ENCODE measurements at places on chromosomes 5 and 9.

GRCh38 chr5:149383399-149383798 lies 4.3 kb upstream of the IL17B start:
- no peak for DNase-seq

- DNase-seq = no peak
Observed at GRCh38 chr5:11386398-11386797, 517.8 kb downstream of the CTNND2 start.

DNA sequence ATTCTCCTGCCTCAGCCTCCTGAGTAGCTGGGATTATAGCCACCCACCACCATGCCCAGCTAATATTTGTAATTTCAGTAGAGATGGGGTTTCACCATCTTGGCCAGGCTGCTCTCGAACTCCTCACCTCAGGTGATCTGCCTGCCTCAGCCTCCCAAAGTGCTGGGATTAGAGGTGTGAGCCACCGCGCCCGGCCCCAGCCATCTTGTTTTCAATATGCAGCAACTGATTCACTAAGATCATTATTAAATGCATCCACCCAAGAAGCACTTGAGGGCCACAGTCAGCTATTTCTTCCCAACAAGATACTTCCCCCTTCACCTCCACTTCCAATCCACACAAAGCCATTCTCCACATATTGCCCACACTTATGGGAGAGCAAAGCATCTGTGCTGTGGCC lies 115.8 kb downstream of the BNC2 start:
- DNase-seq = no peak

DNA sequence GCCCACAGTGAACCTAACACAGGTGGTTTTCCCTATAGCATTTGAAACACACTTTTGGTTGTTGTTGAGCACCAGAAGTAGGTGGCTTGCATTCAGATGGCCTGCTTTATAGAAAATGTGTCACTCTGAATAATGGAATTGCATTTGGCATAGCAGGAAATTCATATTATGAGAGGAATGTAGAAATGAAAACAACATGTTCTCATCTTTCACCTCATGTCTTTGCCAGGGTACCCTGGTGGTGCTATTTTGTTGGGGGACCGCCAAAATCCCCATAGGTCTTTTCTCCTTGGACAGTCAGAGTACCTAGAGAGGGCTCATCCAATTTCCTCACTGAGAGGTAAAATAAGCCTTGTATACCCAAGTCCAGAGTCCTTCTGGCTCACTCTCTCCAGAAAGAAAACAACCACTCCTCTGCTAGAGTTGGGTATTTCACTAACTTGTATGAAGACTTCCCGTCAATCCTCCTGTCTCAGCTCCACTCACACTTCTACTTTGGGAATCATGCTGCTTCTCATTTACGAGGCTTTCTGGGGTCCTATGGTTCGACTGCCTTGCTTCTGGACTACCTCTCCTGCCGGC lies 67.4 kb downstream of the MRPS27 start:
- DNase-seq = no peak

- no peak for DNase-seq
Observed at GRCh38 chr9:18699764-18700163, 225.8 kb downstream of the ADAMTSL1 start.

DNA sequence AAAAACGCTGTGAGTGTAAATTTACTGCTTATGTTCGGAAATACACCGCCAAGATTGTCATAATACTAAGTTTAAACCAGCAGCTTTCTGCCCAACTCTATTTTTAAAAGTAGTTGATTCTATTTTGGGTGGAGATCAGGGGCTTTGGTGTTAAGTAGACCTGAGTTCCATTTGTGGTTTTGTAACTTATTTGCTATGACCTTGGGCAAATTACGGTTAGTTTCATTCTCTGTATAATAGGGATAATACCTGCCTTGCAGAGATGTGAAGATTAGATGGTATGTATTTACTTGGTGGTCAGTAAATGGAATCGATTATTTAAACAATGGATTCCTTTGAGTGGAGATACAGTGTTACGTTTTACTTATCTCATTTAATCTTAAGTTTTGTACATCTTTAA lies 1.6 kb downstream of the RAD23B start:
- no peak for DNase-seq

- DNase-seq = no peak
Observed at GRCh38 chr9:1460143-1460769, 410.1 kb downstream of the DMRT2 start.

DNA sequence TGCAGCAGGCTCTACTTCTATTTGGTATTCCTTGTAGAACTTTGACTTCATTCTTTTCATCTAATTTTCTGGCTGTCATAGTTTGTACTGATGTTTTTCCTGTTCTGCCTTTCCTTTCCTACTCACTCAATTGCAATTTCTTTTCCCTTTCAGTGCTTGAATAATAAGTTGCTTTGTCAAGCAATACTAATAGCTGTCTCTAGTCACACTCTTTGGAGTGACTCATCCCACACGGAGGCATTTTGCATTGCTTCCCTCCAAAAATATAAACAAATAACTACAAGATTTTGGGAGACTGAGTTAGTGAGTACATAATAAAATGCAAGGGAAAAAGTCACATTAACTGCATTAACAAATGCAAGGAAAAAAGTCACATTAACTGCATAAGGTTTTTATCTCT lies 465.9 kb downstream of the CDH9 start:
- DNase-seq = no peak

DNA sequence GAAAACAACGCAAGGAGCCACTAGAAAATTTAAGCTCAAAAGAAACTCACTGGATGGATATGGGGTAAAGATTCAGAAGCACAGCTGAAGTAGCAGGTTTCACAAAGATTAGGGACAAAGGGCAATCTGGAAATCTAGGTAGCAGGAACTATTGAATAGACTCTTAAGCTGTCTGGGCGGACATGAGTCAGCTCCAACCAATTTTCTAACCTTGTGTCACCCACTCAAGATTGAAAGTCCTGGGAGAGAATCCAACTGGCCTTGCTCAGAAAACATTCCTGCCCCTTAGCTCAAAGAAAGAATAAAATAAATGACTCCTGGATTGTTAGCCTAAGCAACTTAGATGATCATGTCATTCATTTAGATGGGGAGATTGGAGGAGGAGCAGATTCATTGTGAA lies 69.2 kb downstream of the STK32A start:
- DNase-seq = no peak

- peak; percentile 80 for DNase-seq
Observed at GRCh38 chr5:179803651-179804554, 2.8 kb downstream of the MGAT4B start.

- DNase-seq = peak; percentile 70
Observed at GRCh38 chr5:143826951-143827444, 15.0 kb downstream of the HMHB1 start.

DNA sequence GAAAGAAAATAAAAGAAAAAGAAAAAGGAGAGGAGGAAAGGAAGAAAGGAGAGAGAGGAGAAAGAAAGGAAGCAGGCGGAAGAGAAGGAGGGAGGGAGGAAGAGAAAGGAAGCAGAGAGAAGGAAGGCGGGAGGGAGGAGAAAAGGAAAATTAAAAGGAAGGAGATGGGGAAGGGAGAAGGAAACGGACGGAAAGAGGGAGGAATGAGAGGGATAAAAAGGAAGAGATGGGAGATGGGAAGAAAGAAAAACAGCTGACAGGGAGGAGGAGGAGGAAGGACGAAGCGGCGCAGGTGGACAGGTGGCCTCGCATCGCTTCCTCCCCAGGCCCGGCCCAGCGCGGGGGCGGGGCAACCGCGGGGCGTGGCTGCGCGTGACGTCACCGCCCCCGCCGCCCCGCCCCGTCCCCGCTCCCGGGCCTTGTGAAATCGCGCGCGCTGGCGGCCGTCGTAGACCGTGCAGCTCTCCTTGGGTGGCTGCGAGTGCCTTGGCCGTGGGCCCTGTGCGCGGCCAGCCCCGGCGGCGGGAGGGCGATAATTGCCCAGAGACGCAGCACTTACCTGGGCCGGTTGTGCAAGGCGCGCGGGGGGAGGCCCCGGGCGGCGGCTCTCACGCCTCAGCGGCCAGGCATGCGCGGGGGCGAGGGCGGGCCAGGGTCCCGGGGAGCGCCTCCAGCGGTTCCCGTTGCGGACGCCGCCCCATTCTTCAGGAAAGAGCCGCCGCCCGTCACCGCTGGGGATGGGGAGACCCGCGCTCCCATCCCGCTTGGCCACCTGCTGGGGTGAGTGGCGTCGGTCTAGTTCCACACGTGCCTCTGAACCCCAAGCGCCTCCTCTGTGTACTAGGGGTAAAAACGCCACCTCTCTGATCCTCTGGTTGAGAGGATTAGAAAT lies 49.6 kb upstream of the FOXE1 start:
- DNase-seq = peak; percentile 64

- no peak for DNase-seq
Observed at GRCh38 chr5:169804861-169805260, 167.8 kb downstream of the DOCK2 start.

DNA sequence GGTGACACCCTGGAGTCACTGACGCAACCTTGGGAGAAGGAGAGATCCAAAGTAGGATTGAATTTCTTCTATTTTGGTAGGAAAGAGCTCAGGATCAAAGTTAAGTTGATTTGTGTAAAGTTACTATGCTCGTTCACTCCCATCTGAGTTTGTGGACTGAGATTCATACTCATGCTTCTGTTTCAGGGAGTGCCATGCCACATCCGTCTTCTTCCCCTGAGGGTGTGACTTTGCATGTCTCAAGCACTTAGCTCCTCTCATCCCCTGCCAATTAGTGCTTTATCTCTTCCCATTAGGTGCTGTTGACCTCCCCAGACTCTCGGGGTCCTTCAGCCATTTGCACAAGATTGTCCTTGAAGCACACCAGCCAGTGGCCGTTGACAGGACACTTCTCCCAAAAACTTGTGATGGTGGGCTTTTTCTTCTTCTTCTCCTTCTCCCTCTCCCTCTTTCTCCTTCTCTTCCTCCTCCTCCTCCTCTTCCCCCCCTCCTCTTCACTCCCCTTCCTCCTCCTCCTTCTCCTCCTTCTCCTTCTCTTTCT lies 232.2 kb upstream of the KLF4 start:
- DNase-seq = no peak

Data from T-helper 2 cell treated with Interferon-gamma antibody and Interleukin-4, amounts not matched to agents 5 μg/mL and 100 μg/mL, for 36 hours (primary cell).